Activated naive CD4-positive, alpha-beta T cell treated with anti-CD3 and anti-CD28 coated beads for 36 hours (primary cell): ENCODE measurements at places on chromosomes 3 and 15. TPM values are rescaled to one million over a fixed set of nuclear protein-coding genes. Genes with fewer than 3 reads are reported as not detected.

ZMYND10 gene
- 0.57 TPM for total RNA-seq

PRTG gene
- total RNA-seq: not detected

FBN1 gene
- total RNA-seq: 0.41 TPM

PAQR9 gene
- total RNA-seq: not detected

ANKUB1 gene
- total RNA-seq: not detected

CCR2 gene
- not detected for total RNA-seq

MORC1 gene
- total RNA-seq: not detected

GRCh38 chr15:25385986-25386385, 52.8 kb downstream of the UBE3A start:
- DNase-seq: no peak

DNA sequence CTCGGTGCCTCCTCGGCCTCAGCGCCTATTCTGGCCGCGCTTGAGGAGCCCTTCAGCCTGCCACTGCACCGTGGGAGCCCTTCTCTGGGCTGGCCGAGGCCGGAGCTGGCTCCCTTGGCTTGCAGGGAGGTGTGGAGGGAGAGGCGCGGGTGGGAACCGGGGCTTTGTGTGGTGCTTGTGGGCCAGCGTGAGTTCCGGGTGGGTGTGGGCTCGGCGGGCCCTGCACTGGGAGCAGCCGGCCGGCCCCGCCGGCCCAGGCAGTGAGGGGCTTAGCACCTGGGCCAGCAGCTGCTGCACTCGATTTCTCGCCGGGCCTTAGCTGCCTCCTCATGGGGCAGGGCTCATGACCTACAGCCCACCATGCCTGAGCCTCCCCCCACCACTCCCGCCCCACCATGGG, 26.6 kb upstream of the TRIM42 start:
- no peak for DNase-seq

- peak; percentile 14 for DNase-seq
Measured at GRCh38 chr3:11288786-11289637, 16.8 kb downstream of the ATG7 start.

- DNase-seq: no peak
Measured at GRCh38 chr15:70802629-70803028, 39.3 kb upstream of the UACA start.

DNA sequence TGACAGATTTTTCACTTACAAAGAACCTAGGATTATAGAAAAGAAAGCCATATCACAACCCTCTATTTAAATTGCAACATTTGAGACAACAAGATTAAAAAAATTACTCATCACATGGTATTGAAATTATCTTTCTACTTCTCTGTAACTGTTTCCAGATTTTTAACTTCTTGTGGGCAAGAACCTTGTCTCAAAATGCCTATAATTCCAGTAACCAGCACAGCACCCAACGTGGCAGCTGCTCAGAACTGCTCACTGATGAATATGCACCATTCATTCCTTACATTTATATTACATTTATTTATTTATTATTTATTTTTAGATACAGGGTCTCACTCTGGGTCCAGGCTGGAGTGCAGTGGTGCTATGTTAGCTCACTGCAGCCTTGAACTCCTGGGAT, 216.1 kb downstream of the THRB start:
- no peak for DNase-seq

- DNase-seq: peak; percentile 90
Measured at GRCh38 chr3:184540777-184541681, 20.6 kb upstream of the EPHB3 start.

- no peak for DNase-seq
Measured at GRCh38 chr3:182738583-182739411, 54.5 kb upstream of the ATP11B start.

DNA sequence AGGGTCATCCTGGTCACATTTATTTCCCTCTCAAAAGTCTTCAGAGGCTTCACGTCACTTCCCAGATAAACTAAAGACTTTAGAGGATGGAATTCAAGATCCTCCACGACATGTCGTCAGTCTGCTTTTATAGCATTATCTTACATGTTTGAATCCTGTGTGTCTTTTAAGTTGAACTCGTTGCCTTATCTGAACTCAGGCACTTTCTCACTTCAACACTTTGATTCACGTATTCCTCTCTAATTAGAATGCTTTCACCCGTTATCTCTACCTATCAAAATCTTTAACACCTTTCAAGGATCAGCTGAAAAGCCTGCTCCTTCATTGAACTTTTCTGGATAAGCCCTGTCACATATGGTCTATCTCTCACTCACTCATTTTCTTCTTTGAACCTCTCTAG, 97.1 kb downstream of the MAP2K5 start:
- no peak for DNase-seq

DNA sequence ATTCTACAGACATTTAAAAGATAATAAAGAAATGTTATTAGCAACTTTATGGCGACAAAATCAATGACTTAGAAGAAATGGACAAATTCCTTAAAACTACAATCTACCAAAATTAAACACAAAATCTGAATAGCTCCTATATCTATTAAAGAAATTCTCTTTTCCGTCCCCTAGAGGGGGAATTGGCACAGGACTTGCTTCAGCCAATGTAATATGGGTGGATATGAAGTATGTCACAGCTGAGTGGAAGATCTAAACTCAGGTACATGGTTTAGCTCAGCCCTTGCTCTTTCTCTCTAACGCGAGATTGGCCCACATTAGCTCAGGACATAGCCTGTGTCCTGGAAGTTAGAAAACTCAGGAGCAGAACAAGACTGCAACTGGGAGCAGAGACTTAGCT, 79.3 kb downstream of the DNAH12 start:
- no peak for DNase-seq

GRCh38 chr15:76996526-76997401, 1.8 kb downstream of the PSTPIP1 start:
- peak; percentile 83 for DNase-seq

- no peak for DNase-seq
Measured at GRCh38 chr3:153629148-153629547, 467.1 kb downstream of the RAP2B start.

DNA sequence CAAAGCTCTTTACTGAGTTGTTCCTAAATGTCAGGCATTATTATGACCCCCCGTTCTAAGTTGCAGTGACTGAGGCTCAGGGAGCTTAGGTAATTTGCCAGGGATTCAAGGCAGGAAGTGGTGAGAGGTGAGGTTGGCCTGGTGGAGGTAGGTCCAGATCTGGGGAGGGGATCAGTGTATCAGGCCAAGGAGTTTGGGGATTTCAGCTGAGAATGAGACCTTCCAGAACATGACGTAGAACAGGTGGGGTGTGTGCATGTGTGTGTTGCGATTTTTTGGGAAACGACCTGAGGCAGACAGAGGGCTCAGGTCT, 41.1 kb upstream of the MRPS22 start:
- no peak for DNase-seq

DNA sequence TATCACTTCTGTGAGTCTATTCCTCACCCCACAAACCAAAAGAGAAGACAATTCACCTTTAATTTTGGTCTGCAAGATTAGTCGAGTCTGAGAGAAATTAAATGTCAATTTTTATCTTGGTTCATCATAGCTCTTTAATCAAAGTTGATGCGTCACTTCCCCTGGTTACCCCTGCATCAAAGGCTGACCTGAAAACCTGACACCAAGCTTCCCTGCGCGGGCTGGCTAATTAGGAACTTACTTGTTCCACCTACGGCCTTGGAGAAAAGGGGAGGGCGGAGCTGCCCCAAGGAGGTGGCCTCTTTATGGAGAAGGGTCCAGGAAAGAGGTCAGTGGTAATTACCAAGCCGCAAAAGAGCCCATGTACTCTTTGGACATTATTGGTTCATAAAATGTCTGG, 218.4 kb downstream of the ARRDC4 start:
- peak; percentile 6 for DNase-seq

- peak; percentile 22 for DNase-seq
Measured at GRCh38 chr3:59374818-59375211, 325.0 kb upstream of the CFAP20DC start.

DNA sequence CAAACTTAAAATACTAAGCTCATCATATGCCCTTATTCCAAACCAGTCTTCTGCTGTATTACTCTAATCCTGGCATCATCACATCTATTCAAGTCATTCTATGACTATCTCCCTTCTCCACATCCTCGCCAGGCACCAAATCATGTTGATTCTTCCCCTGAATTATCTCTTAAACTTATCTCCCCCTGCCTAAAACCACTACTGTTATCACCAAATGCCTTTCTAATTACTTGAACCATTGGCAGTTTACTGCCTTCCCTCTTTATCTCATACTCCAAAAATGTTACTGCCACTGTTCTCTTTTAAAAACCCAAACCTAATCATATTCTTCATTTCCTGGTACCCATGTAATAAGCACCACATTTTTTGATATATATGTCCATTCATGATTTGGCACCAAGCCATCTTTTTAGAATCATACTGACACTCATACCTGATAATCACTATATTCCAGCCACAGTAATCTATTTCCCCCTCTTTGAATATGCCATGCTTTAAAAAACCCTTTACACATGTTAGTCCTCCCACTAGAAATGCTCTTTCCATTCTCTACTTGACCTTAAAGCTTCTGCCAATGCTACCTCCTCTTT, 126.8 kb downstream of the PEAK1 start:
- DNase-seq: no peak

DNA sequence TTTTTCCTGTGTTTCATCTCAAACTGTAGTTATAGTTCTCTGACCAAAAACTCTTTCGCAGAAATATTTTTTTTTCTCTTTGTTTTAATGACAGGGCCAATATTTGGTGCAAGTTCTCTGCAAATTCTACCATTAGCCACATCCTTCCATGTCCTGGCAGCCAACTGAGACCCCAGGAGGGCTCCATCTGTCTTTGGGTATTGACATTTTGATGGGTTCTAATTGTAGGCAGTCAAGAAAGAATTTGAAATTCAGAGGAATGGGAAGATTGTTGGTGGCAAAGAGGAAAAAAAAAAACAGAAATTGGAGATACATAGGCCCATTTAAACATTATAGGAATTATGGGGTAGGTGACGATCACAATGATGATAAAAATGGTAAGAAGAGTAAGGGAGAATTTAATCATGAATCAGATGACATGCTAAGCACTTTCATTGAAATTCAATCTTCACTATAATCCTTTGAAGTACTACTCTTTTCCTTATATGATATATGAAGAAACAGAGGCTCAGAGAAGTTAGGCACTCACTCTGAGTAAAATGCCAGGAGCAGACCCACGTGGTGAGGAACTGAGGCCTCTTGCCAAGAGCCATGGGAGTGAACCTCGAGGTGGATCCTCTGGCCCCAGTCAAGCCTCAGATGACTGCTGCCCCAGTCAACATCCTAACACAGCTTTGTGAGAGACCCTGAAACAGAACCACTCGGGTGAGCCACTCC, 151.4 kb downstream of the PDZRN3 start:
- DNase-seq: no peak

- no peak for DNase-seq
Measured at GRCh38 chr3:148750296-148750695, 52.6 kb downstream of the AGTR1 start.

GRCh38 chr15:45254405-45254804, 2.4 kb downstream of the SLC28A2 start:
- no peak for DNase-seq

DNA sequence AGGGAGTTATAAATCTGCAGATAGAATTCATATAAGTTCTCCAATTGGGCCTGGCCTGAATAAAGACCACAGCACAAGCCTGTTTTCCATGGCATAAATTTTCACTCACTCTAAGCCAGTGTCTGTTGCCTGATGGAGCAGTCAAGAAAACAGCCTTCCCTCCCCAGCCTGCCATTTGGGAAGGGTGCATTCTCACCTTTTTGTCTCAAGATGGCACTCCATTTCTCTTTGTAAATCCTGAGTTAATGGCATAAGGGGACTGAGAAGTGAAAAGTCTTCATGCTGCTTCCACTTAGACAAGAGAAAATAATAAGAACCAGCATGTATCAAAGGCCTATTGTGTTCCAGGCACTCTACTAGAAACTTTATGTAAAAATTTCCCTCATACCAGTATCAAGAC, 115.6 kb upstream of the MANF start:
- DNase-seq: no peak

DNA sequence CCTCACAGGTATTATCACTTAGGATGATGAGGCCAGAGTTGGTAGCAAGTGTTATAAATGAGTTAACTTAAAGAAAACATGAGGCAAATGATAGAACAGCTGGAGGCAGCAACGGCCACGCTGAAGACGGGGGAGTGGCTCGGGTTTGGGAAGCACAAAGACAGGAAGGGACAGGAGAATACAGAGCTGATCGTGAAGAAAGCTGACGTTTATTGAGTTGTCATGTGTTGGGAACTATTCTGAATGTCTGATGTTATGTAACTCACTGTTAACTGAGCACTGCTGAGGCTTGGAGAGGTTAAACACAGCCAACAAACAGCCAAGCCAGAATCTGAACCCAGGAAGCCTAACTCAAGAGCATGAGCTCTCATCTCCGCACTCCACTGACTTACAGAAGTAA, 42.3 kb downstream of the FGD5 start:
- DNase-seq: no peak

DNA sequence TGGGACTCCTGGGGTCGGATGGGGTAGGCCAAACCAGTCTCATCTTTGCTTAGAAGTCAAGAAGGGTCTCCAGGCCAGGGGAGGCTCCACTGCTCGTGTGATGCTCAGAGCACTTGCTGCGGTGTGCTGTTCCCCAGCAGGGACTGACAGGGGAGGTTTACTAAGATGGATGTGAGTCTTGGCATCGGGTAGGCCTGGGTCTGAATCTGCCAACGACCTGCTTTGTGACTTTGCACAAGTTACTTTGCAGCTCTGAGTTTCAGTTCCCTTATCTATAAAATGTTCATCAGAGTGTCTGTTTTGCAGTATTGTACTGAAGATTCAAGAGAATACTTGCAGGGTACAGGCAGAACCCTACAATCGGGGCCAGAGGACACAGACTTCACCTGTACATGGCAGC, 17.3 kb upstream of the CDCP1 start:
- DNase-seq: no peak

GRCh38 chr15:22887157-22887951, 48.9 kb downstream of the NIPA2 start:
- DNase-seq: no peak

DNA sequence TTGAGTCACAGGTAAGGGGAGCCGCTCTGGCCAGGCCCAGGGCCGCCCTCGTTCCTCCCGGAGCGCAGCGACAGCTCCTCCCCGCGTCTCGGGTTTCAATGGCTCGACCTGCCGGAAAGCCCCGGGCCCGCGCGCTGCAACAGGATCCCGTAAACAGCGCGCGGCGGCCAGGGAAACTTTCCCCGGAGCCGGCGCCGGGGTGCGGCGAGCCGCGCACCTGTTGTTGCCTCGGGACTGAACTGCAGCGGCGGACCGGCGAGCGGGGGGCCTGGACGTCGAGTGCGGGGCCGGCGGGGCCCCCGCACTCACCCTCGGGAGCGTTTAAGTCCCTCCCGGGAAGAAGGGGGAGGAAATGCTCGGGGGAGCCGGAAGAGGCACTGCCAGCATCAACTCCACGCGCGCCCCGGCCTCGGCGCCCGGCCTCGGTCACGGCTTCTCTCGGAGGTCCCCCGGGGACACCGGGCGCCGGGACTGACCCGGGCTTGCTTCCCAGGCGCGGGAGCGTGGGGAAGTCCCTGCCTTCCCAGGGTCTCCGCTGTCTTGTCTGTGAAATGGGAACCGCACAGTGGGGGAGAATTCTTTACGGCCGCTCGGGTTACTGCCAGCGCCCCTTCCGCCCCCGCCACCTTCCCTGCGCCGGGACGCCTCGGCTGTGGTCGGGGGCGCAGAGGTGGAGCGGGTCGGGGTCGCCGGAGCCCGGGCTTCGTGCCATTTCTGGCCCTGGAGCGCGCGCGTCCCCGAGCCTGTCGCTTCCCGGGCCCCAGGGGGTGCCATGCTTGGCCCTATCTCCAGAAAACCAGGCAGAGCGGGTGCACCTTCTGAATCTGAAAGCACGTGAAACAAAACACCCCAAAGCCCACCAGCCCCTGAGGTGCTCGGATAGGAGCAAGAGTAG, 7.5 kb upstream of the PGPEP1L start:
- DNase-seq: peak; percentile 85
